ENCODE measurements at places on chromosomes 1 and 21.

DNA sequence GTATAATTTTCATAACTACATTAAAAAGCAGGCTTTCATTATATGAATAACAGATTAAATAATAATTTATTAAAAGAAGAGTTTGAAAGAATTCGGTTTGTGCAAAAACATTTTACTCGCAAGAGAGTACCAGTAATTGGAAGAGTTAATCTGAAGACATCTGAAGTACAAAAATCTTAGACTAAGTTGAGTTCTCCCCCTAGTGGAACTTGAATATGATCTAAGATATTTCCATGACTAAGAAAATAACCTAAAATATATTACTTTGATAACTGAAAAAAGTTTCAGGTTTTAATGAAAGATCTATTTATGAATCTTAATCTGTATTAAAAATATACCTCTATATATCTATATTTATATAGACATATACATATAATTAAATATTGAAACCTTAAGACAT lies 112.5 kb upstream of the GFI1 start:
- no peak for DNase-seq

DNA sequence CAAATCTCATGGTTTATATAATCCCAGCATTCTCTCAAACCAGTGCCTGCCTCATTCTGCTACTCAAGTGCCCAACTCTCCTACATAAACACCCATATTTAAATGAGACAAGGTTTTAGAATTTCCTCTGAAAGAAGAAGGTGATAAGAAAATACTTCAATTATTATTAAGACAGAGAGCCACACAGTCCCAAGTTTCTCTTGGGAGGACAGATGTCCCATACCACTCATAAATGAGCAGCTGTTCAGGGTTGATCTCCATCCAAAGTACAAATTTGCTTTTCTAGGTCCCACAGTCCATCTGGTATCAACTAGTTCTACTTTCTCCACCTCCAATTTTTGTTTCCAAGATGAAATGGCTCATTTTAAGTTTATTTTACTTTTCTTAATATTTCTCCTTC lies 11.3 kb downstream of the DCAF8 start:
- no peak for DNase-seq

DNA sequence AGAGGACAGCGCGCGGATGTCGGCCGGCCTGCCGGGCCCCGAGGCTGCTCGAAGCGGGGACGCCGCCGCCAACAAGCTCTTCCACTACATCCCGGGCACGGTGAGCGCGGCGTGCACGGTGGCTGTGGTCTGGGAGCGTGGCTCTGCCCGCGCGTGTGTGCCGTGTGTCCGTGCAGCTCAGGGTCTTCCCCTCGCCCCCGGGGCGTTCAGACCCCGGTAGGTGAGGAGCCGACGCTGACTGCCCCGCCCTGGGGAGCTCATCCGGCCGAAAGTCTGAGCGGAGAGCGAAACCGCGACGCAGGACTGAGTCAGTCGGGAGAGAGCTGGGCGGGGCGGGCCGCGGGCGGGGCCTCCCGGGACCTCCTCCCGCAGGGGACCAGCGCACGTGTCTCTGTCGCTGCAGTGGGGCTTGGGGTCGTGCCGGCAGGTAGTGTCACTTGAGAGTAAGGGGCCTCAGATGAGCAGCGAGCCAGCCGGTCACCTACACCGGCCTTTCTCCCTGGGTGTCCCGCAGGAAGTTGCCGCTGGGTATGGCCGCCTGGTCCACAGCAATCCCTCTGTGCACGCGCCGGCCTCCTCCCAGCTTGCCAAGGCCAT lies 520 bp downstream of the PLEKHN1 start:
- peak; percentile 83 for DNase-seq

GRCh38 chr21:27362249-27362648 lies 395.4 kb upstream of the ADAMTS5 start:
- no peak for DNase-seq

- no peak for DNase-seq
Observed at GRCh38 chr1:36977731-36978406, 56.4 kb downstream of the GRIK3 start.

DNA sequence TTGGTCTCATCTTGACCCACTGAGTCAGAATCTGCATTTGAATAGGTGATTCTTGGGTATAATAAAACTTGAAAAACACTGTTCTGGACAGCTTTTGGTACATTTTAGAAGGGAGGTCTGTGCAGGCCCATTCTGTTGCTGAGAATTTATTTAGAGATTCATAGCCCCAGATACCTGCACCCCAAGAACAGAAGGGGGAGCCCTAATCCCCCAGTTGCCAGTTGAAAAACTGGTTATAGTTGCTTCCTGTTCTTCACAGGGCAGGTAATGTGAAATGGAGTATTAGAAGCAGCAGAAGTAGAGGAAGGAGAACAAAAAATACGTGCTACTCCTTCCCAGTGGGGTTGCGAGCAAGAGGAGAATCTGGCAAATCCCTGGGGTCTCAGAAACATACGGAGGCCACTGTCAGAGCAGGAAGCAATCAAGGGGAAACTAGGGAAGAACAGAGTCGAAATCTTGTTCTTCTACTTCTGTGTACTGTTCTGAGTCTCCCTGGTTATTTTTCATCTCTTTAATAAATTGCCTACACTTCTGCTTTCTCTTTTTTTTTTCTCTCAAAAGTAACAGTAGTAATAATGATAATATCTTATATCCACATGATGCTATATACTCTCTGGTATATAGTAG lies 4.6 kb upstream of the CLCA2 start:
- DNase-seq, result no peak

DNA sequence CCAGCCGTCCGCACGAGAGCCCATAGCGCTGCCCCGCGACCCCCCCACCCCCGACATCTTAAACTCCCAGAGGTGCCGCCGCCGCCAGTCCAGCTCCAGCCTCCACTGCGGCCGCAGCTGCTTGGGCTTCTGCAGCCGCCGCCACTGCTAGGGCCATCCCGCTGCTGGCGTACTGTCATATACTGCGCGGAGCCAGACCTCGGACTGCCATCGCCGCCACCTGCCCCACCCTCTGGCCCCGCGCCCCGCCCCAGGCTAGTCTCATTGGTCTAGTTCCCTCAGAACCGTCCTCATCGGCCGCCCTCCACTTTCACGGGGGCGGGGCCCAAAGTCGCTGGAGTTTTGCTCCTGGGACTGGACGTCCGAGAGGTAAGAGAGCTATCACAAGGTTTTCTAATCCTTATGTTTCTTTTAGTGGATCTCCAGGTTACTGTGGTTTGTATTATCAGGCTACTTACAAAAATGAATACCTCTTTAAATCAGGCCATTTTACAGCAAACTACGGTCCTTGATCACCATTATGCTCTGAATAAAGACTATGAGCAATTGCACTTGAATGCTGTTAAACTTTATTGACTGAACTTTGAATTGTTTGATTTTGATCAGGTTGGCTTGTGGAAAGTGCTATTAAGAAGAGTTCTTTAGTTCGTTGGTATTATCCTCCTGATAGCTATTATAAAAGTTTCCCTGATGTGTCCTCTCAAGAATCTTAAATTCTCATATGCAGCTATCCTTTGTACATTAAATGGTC lies 2.8 kb upstream of the CD1D start:
- DNase-seq, result no peak
